Stimulated activated CD4-positive, alpha-beta T cell treated with anti-CD3 and anti-CD28 coated beads, Interleukin-4, amount 100 ng/mL, for 48 hours (primary cell): ENCODE measurements at places on chromosomes 11 and 22.

DNA sequence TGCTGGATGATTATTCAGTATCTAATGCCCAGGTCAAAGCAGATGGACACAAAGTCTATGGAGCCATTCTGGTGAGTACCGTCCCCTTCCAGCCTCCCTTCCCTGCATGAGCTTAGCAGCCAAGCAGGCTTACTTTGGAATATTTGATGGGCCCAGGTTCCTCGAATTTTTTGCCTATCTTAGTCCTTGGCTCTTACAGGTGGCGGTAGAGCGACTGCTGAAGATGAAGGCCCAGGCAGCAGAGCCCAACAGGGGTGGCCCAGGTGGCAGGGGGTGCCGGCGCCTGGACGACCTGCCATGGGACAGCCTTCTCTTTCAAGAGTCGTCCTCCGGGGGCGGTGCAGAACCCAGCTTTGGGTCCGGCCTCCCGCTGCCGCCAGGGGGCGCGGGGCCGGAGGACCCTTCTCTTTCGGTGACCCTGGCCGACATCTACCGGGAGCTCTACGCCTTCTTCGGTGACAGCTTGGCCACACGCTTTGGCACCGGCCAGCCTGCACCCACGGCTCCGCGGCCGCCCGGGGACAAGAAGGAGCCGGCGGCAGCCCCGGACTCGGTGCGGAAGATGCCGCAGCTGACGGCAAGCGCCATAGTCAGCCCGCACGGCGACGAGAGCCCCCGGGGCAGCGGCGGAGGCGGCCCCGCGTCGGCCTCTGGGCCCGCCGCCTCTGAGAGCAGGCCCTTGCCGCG lies 741 bp upstream of the TMEM179B start:
- peak; percentile 78 for DNase-seq

GRCh38 chr11:62556108-62556874 lies 9.7 kb upstream of the AHNAK start:
- peak; percentile 65 for DNase-seq

DNA sequence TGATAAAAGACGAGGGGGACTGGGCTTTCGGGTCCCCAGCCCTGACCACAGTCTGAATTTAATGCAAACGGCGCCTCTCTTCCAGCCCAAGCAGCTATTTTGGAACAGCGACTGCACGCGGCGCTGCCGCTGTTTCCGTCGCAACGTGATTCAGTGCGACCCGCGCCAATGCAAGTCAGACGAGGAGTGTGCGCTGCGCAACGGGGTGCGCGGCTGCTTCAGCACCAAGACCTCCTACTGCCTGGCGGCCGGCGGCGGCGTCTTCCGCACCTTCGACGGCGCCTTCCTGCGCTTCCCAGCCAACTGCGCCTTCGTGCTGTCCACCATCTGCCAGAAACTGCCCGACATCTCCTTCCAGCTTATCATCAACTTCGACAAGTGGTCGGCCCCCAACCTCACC lies 56.7 kb downstream of the TECTA start:
- no peak for DNase-seq

GRCh38 chr11:101729406-101730078 lies 145.7 kb upstream of the TRPC6 start:
- no peak for DNase-seq

DNA sequence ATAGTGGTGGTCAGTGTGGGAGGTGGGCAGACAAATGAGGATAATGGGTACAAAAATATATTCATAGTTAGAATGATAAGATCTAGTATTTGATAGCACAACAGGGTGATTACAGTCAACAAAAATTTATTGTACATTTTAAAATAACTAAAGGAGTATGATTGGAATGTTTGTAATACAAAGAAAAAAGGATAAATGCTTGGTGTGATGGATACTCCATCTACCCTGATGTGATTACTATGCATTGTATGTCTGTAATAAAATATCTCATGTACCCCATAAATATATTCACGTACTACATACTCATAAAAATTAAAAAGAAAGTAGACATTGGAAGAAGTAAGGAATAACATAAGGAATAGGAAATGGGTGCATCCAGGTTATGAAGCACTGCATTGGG lies 15.4 kb downstream of the RRP8 start:
- no peak for DNase-seq

GRCh38 chr11:97033178-97033577 lies 643.4 kb downstream of the JRKL start:
- DNase-seq = no peak

GRCh38 chr11:75031771-75032549 lies 43.2 kb downstream of the NEU3 start:
- peak; percentile 67 for DNase-seq

DNA sequence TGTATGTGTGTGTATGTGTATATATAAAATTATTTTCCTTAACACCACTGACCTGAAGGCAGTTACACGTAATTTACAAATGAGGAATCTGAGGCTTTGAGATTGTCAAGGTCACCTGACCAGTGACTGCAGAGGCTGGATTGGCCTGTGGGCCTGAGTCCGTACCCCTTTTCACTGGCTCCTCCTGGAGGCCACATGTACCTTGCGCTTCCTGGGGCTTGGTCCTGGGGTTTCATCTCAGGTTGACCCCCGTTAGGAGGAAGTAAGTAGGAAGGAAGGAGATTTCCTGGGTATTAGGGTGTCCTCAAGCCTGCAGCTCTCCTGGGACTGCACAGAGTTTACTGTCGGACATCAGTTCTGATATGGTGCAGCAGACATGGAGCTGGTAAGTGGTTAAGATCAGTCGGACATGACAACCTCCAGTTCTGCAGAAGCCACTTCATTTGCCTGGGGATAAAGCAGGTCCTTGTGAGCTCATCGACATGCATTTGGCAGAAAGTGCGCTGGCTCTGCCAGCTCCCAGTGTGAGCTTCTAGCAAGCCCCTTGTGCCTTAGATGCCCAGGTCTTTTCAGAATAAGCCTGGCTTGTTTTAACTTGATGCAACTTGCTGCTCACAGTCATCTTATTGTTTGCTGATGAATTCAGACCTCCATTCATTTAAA lies 36.6 kb downstream of the ST3GAL4 start:
- no peak for DNase-seq
